ENCODE measurements at places on chromosomes 13 and 19.

DNA sequence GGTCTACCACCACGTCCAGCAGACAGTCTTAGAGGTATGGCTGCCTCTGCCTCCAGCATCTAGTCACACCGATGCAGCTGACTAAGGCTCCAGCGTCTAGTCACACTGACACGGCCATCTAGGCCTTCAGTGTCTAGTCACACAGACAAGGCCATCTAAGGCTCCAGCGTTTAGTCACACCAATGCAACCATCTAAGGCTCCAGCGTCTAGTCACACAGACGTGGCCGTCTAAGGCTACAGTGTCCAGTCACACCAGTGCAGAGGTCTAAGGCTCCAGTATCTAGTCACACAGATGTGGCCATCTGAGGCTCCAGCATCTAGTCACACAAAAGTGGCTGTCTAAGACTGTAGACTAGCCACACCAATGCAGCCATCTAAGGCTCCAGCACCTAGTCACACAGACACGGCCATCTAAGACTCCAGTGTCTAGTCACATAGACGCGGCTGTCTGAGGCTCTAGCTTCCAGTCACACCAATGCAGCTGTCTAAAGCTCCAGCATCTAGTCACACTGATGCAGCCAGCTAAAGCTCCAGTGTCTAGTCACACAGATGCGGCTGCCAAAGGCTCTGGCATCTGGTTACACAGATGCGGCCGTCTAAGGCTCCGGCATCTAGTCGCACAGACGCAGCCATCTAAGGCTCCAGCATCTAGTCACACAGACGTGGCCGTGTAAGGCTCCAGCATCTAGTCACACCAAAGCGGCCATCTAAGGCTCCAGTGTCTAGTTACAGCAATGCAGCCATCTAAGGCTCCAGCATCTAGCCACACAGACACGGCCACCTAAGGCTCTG, 55.1 kb downstream of the KLF2 start:
- no peak for DNase-seq

GRCh38 chr13:44197791-44198770, 175.5 kb upstream of the SERP2 start:
- no peak for DNase-seq

GRCh38 chr19:9673912-9674662, 813 bp downstream of the ZNF562 start:
- DNase-seq, result no peak

- DNase-seq, result no peak
Observed at GRCh38 chr19:7215176-7215575, 79.0 kb downstream of the INSR start.

DNA sequence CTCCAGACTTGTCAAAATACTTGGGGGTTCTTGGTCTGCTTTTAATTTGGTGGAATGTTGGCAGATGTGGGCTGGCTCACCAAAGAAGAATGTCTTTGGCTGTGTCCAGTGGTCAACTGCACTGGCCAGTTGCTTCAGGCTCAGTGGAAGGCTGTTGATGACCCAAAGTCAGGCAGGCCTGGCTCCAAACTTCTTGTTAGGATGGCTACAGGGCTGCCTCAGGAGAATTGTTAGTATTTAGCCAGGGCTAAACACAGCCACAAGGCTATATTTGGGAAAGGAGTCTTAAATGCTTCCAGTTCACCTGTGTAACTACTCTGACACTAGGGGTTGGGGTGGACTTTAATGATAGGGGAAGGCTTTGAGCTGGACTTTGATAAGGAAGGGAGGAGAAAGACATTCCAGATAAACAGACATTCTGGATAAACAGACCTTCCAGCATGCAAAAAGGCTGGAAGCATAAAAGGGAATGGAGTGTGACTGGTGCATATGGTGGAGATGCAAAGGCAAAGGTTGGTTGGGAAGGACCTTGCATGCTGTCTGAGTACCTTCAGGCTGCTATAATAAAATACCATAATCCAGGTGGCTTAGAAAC, 116.8 kb downstream of the FOXO1 start:
- no peak for DNase-seq

DNA sequence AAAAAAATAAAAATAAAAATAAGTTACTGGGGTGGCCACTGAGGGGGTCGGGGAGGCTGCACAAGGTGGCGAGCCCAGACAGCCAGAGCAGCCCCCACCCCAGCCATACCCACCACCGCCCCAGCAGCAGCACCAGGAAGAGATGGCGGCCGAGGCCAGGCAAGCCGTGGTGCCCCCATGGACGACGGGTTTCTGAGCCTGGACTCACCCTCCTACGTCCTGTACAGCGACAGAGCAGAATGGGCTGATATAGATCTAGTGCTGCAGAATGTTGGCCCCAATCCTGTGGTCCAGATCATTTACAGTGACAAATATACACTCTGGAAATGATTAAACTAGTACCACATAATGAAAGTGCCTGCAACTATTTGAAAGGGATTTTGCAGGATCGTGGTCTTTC, 71.6 kb upstream of the ZDHHC20 start:
- DNase-seq, result no peak

- no peak for DNase-seq
Observed at GRCh38 chr13:97430296-97430695, 3.7 kb upstream of the RAP2A start.

DNA sequence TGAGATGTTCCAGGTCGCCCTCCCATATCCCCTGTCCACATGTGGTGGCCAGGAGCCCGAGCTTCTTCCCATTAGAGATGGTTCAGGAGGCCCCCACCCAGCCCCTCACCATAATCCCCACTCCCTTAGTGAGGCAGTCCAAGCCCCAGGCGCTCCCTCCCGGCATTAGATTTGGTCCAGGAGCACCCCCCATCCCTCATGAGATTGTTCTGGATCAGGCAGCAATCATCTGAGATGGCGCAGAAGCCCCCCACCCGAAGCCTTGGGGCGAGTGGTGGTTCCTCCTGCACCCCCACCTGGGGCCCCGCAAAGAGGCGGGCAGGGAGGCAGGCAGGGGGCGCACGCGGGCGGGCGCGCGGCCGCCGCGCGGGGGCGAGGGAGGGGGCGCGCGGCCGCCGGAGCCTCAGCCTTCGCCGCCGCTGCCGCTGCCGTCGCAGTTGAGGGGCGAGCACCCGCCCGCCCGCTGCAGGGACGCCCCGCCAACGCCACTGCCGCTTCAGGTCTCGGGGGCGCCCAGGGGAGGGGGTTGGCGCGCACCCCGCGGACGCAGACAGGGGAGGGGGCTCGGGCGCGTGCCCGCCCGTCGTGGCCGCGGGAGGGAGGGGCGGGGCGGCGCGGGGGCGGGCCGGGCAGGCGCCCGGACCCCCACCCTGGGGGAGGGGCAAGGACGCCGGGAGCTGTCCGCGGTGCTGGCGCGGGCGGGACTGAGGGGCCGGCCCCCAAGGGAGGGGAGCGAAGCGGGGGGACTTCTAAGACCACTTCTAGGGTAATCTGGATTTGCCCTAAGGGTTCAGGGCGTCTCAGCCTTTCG, 46.4 kb upstream of the SHKBP1 start:
- DNase-seq, result peak; percentile 58

DNA sequence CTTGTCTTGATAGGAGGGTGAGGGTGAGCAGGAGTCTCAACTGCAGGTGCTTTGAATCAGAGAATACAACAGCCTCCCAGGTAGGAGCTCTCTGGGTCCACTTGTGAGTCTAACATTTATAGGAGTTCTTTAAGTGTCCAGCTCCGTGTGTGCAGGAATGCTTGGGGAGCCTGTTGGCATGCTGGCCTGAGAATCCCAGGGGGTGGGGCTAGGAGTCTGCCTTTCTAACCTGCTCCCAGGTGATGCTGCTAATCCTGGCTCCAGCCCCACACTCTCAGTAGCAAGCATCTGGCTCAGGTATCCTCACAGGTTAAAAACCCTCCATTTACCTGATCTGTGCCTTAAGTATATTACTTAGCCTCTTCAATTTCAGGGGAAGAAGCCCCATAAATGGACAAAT, 368.9 kb downstream of the RBM26 start:
- no peak for DNase-seq

- DNase-seq, result peak; percentile 53
Observed at GRCh38 chr19:2561895-2562294, 86.0 kb downstream of the GADD45B start.

DNA sequence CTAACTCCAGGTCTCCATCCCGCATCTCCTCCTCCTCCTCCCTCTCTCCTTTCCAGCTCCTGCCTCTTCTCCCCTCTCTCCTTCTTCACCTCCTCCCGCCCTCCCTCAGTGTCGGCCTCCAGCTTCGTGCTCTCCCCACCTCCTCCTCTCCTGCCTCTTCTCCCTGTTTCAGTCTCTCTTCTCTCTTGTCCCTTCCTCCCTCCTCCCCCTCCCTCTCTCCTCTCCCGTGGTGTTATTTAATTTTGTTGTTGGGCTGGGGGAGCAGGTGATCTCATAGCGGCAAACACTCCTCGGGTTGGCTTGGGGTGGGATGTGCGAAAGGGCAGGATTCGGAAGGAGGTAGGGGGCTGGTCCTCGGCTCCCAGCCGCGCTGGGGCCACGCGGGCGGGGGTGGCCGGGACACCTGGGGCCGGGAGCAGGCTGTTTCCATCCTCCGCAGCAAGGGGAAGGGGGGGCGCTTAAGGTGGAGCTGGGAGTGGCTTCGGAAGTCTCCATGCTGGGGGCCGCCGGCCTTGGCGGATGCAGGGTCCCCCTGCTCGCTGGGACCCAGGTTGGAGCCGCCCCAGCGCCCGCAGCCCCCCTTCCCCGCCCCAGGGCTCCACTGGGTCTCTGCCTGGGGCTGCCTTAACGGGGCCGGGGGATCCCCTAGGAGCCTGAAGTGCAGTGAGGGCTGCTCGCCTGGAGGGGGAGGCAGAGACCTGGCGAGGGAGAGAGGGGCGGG, at the start of gene CA11:
Gene CA11, minus strand, starts transcription at position 187 of the 721 bp plus-strand sequence. CDS start 555 bp downstream, outside the sequence.
- peak; percentile 90 for DNase-seq

DNA sequence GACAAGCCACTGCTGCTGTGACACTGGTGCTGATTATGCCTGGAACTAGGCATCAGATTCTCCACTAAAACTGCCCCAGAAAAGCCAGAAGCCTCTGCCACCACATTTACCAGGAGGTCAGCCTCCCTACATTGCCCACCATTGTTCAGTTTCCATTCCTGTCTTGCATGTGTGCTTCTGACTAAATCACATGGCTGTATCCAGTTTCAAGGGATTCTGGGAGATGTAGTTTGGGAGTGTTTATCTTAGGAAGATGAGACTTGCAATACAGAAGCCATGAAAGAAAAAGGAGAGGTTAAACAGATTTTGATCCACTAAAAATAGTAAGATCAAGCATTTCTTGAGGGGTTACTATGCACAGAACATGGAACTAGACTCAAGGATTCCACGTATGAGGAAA, 40.7 kb upstream of the SERPINE3 start:
- DNase-seq, result no peak

GRCh38 chr13:105552078-105552477, 983.4 kb downstream of the EFNB2 start:
- no peak for DNase-seq

DNA sequence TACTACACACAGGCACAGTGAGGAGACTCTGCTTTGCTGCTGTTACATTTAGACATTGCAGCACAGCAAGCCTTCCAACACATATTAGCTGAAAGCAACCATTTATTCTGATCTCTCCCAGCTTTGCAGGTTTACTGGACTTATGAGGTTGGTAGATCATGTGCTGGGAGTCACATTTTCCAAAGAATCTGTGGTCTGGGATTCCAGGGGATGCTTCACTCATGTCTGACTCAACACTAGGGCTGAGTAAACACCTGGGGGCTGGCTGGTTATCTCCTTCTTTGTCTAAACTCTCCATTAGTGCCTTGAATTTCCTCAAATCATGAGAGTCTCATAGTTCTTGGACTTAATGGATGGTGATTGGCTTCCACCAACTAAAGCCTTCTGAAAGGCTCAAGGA, 5.4 kb upstream of the LGALS13 start:
- no peak for DNase-seq

GRCh38 chr13:73676550-73677047, 457.6 kb downstream of the KLF12 start:
- DNase-seq, result no peak

GRCh38 chr13:91762957-91763356, 364.5 kb downstream of the GPC5 start:
- no peak for DNase-seq

GRCh38 chr13:113086031-113086750, 19.4 kb upstream of the F7 start:
- no peak for DNase-seq

- no peak for DNase-seq
Observed at GRCh38 chr19:47475465-47475864, 3.8 kb upstream of the SLC8A2 start.

DNA sequence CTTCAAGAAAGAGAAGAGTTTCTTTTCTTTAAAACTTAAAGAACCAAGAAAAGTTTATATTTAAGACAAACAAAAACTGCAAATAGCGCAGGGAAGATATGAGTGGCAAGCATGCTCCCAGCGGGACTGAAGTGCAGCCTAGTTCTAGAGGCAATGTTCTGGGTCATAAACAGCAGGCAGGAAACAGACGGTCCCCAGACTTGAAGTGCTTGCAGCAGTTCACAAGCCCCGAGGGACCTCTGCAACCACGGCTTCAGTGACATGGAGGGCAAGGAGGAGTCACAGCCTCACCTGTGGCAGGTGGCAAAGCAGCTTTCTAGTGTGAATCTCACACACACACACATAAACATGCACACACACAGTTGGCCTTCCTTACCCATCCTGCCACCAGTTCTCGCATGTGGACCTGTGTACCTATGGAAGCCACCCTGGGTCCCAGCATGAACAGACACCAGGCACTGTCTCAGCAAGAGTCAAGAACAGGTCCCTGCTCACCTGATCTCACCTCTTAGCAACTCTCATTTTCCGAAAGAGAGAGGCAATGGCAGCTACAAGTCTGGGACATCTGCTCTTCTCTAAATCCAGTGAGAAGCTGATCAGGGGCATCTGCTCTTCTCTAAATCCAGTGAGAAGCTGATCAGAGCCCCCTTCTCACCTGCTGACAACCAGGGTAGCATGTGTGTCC, 162.0 kb downstream of the EFNB2 start:
- peak; percentile 17 for DNase-seq

DNA sequence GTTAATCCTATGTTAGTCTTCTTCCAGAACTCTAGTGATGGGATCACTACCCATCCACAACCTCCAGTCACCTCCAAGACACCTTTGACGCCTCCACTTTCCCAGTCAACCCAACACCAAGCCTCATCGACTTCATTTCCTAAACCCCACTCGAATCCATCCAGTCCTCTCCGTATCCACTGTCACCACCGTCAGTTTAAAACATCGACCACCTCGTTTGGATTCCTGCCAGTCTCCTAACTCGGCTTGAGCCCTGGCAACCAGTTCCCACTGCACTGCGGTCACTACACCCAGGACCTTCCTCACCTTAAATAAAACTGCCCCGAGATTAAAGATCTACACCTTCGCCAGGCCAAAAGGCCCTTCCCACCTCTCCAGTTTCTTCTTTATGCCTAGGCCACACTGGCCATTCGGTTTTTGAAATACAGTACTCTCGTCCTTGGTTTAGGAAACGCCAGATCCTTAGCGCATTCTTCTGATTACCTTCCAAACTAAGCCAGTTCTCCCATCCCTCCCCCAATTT, 1.2 kb downstream of the MTIF3 start:
- no peak for DNase-seq

- DNase-seq, result no peak
Observed at GRCh38 chr19:29294343-29294811, 81.4 kb upstream of the UQCRFS1 start.

- DNase-seq, result no peak
Observed at GRCh38 chr13:26616126-26616525, 58.6 kb downstream of the WASF3 start.

- DNase-seq, result no peak
Observed at GRCh38 chr19:788983-789700, 8.1 kb upstream of the PTBP1 start.

- DNase-seq, result peak; percentile 44
Observed at GRCh38 chr19:57559008-57559403, 657 bp downstream of the ZNF550 start.

- no peak for DNase-seq
Observed at GRCh38 chr19:1079566-1080111, 12.7 kb downstream of the ARHGAP45 start.

Data from germinal center (tissue), 1 donor.